ENCODE measurements at places on chromosomes 4 and X. TPM values are rescaled to one million over a fixed set of nuclear protein-coding genes. Genes with fewer than 3 reads are reported as not detected.

DNA sequence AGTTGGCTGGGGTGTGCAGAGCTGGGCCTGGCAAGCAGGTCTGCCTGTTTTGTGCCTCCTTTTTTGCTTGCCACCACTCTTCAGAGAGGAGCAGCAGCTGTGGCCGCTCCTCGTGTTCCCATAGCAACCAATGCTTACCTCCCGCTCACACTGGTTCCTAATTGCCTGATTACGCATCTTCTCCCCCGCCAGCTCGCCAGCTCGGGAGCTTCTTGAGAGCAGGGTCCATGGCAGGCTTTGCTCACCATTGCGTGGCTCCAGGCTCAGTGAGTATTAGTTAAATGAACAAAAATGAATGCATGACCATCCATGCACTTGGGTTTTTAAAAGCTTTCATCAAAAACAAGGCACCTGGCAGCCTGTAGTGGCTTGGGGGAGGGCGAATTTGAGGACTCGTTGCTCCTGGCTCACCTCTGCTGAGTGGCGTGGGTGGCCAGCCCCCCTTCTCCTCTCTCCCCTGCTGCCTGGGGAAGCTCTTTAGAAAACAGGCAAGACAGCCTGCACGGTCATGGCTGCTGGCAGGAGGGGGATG lies 14.2 kb upstream of the PJA1 start:
- DNase-seq: no peak

DNA sequence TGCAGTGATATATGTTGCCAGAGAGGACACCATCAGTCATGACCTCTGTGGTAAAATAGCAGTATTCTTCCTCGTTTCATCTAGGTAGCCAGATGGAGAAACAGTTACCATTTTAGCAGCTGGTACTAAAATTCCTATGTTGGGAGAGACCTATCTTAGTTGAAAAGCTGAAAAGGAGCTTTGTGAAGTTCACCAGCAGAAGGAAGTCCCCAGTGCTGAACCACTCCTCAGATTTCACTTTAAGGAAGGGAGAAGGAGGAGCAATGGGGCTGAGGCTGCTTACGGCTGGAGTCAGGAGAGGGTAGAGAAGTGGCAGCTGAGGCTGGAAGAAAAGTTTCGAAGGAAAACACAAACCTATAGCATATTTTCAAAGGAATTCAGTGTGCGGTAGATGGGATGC lies 103.7 kb downstream of the ATXN3L start:
- no peak for DNase-seq

- DNase-seq: no peak
Measured at GRCh38 chr4:26233350-26233749, 87.5 kb upstream of the RBPJ start.

DNA sequence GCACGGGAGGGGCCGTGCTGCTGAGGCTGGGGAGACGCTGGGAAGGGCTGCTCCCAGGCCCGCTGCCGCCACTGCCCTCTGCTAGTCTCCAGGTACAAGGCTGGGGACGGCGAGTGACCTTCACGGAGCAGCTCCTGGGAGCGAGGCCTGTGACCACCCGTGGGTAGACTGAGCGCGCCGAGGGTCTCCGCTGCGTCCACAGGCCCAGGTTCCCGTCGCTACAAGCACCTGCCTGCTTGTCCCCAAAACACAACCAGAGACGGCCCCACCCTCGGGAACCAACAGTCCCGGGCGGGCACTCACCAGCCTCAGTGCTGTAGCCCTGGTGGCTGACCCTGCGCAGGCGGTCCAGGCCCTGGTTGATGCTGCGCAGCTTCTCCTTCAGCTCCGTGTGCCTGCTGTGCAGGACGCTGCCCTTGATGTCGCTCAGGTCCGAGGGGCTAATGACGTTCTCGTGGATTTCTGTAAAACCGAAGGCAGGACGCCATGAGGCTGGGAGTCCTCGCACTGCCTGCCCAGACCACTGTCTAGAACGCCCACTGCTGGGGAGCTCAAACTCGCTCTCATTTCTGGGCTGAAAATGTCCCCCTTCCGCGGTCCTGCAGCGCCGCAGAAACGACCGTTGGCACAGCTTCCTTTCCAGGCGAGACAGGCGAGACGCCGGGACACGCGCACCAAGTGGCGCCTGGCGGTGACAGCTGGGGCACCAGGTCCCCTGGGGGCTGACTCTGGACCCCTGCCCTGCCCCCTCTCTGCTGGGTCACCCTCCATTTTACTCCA lies 14.3 kb downstream of the LRPAP1 start:
- DNase-seq: no peak

DNA sequence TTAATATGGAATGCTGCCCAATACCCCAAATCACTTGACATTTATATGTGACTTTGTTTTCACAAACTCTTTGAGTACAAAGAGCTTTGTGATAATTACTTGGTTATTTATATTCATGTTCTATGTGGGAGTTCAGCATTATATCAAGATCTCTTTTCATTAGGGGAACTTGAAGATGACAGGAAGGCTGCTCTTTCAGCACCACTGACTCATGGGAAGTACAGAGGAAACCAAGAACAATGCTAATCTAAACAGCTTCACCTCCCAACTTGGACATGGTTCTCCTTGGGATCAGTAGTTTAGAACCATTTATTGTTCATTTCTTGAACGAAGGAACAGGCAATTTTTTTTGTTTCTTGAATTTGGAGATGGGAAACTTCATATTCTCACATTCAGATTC lies 184.0 kb upstream of the AFF2 start:
- peak; percentile 47 for DNase-seq

DNA sequence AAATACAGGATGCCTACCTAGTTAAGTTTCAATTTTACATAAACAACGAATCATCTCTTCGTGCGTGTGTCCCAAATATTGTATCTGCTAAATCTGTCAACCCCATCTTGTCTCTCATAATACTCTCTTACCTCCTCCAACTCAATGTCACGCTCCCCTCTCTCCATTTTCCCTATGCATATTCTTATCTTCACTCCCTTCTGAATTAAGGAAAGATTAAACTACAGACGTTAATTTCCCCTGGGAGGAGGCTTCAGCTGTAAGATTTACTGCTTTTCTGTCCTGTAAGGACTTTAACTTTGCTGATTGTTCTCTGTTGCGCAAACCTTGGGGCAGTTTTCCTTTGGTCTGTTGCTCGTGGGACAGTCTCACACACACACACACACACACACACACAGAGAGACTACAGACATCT lies 455 bp upstream of the ABCB7 start:
- peak; percentile 20 for DNase-seq

DNA sequence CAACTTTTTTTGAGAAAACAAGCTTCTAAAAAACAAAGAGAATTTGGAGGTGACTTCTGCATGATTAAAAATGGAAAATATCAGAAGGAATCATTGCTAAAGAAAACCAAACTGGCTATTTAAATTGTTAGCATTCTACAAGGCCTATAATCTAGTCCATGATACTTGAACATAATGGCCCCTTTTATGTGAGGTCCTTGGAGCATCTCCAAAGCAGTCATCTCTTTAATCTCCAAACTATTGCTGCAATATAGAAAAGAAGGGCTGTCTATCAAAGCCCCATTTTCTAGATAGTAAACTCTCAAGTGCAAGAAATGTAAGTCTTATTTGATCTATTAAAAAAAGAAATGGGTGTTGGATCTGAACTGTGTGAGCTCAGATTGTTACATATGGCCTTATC lies 615.1 kb downstream of the CENPC start:
- no peak for DNase-seq

GRCh38 chr4:616911-617643 lies 8.3 kb upstream of the PDE6B start:
- DNase-seq: no peak

DNA sequence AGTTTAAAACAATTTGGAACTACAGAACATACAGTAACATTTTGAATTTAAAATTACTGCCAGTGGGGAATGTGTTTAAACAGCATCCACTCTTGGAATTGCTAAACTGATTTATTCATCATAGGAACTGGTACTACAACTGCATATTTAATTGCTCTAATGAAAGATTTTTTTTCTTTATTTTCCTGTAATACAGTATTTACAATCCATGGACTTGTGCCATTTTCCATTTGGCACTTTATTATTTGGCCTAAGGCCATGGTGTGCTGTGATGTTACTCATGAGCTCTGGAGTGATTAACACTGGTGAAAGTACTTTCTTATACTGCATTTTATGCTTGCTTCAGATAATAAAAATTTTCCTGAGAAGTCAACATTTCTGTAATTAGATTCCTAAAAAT lies 69.7 kb upstream of the NUDT6 start:
- DNase-seq: peak; percentile 33

DNA sequence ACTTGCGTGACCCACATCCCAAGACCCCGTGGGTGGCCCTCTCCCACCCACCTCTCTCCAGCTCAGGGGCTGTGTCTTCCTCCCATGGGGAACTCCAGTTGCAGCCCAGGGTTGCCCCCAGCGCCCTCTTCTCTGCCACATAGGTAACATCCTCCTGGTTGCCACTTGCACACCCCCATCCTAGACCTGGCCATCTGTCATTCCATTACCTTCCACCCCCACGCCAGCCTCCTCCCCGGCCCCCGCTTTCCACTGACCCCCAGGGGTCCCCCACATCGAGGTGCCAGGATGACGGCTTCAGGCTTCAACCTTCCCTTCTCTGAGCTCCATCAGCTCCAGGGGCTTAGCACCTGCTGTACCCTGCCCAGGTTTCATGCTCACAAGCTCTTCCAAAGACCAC lies 28.1 kb upstream of the IL3RA start:
- DNase-seq: no peak

DNA sequence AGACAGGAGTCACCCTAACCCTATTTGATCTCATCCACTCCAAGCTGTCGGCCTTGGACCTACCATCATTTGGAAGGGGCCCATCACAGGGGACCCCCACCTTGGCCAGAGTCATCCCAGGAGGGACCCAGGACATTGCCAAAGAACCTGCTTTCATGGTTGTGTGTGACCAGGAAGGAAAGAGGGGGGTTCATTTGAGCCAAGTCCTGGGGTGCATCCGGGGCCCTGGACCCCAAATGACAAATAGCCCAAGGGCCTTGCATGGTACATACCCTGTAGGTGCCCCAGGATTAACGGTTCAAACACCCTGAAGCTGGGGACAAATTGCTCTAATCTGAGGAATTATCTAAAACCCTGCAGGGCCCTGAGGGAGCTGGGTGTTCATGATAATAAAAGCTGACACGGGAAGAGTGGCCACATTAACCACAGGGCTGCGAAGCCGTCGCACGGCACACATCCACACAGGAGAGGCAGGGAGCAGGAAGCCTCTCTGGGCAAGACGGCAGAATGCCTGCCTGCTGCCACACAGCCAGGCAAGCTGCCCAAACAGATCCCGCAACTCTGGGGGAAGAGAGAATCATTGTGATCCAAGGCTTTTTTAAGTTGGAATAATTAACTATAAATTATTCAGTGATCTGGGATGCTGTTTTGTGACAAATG lies 28.2 kb upstream of the PPP2R2C start:
- no peak for DNase-seq

- DNase-seq: no peak
Measured at GRCh38 chr4:43234626-43235415, 342.3 kb downstream of the GRXCR1 start.

DNA sequence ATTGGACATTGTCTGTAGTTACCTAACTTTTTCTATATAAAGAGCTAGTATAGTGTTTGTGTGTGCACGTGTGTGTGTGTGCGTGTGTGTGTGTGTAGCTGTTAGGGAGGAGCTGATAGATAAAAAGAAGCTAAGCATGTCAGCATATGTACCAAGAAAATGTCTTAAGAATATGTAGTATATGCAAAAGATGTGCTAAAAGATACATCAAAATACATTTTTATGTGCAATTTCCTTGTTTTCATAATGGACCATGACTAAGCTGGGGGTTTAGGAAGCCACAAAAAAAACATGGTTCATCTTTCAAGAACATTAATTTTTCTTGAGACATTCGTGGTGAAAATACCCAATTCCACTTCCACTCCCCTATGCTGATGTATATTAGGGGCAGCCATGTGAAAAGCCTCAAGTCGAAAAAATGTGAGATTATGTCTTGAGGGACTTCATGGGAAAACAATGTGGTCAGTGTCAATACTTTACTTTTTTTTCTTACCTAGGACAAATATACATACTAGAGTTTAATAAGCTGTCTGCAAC lies 1599.7 kb downstream of the ARAP2 start:
- DNase-seq: no peak

- DNase-seq: peak; percentile 28
Measured at GRCh38 chr4:7052923-7053715, 9.9 kb downstream of the TADA2B start.

- no peak for DNase-seq
Measured at GRCh38 chrX:150936556-150936955, 38.1 kb upstream of the CD99L2 start.

- peak; percentile 14 for DNase-seq
Measured at GRCh38 chr4:17284323-17285175, 227.3 kb downstream of the QDPR start.

DNA sequence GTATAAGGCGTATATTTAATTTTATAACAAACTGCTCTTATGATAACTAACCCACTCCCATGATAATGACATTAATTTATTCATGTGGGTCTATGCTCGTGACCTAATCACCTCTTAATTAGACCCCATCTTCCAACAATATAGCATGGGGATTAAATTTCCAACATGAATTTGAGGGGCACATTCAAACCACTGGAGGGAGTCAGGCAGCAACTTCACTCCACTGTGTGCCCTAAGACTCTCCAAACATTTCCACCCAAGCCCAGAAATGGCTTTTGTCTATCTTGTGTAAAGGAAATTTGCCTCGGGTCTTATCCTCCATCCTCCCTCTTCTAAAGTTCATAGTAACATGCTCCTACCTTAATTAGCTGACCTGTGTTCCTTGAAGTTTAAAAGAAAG lies 616.1 kb upstream of the CPEB2 start:
- no peak for DNase-seq

- no peak for DNase-seq
Measured at GRCh38 chr4:115259642-115260041, 146.2 kb upstream of the NDST4 start.

- DNase-seq: no peak
Measured at GRCh38 chrX:154990496-154990895, 32.0 kb downstream of the F8 start.

GRCh38 chr4:133146574-133147241 lies 2.4 kb upstream of the PCDH10 start:
- DNase-seq: peak; percentile 56

DNA sequence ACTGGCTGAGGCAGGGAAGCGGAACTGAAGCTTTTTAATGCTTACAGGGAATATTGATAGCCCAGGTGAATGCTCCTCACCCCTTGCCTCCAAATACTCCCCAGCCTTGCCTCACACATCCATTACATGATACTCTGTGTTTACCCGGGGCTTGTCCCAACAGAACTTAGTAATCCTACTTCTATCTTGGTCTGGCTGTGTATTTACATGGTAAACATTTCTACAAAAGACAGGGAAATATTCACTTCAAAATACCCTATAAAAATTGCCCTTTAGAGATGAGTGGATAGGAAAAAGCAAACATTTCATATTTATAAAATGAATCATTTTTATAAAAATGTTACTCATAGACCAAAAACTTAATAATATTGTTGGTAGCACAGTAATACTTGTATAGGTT lies 120.1 kb downstream of the NHS start:
- no peak for DNase-seq

AFF2 gene
- total RNA-seq: 0.22 TPM

ADAMTS3 gene
- total RNA-seq: 0.40 TPM

CT45A10 gene
- not detected for total RNA-seq

CSAG3 gene
- total RNA-seq: not detected

MAGEB2 gene
- total RNA-seq: not detected

DNAAF6 gene
- total RNA-seq: not detected

PCYT1B gene
- total RNA-seq: under 0.01 TPM

PRSS12 gene
- total RNA-seq: 7.2 TPM

Measured in lung microvascular endothelial cell (primary cell).